Glomerular endothelial cell (primary cell): ENCODE measurements at places on chromosomes 11 and 22.

DNA sequence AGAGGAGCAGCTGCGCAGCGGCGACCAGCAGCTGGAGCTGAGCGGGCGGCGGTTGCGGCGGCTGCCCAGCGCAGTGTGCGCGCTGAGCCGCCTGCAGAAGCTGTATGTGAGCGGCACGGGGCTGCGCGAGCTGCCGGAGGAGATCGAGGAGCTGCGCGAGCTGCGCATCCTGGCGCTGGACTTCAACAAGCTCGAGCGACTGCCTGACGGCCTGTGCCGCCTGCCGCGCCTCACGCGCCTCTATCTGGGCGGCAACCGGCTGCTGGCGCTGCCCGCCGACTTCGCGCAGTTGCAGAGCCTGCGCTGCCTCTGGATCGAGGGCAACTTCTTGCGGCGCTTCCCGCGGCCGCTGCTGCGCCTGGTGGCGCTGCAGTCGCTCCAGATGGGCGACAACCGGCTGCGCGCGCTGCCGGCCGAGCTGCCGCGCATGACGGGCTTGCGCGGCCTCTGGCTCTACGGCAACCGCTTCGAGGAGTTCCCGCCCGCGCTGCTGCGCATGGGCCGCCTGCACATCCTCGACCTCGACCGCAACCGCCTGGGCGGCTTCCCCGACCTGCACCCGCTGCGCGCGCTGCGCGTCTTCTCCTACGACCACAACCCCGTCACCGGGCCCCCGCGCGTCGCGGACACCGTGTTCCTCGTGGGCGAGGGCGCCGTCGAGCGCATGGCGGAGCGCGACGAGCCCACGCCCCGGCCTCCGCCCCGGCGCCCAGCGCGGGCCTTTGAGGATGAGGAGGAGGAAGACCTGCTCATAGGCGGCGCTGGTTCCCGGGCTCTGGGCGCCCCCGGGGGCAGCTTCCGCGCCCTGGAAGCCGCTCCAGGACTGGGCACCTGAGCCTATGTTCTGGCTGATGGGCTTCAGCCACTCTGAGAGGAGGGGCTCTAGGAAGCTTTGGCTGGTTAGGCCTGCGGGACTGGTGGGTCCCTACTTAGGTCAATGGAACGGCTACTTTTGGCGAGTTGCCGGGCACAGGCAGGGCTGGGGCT, 787 bp downstream of the LRRC10B start:
- no peak for DNase-seq

DNA sequence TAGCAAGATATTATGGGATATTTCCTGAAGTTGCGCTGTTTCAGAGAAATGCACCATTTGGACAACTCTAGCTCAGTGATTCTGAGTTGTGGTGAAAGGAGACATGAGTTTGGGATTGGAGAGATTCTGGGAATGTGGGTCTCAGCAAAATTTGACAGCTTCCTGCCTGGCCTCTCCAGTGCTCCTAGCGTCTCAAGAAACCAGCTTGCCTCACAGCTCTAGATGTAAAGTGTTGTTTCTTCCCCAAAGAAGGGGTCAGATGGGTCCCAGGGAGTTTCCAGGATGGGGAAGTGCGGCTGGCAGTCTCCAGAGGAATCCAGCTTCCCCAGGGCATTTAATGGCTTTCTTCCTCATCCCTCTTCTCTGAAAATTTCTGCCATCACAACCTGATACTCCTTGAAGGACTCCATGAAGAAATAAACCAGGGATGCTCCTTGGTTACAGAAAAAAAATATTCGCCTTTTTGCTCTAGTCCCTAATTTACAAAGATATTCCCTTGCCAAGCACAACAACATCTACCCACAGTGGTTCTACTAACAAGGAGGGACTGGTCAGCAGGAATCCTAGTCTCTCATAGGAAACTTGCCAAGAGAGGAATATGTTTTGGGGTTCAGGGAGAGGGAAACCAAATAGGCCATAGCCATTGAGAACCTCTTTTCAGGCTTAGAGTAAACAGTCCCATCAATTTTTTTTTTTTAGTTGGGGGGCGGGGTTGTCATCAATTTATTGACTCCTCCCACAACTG, 185.4 kb upstream of the E2F8 start:
- DNase-seq, result no peak

GRCh38 chr11:20973940-20974559, 304.7 kb downstream of the NELL1 start:
- no peak for DNase-seq

DNA sequence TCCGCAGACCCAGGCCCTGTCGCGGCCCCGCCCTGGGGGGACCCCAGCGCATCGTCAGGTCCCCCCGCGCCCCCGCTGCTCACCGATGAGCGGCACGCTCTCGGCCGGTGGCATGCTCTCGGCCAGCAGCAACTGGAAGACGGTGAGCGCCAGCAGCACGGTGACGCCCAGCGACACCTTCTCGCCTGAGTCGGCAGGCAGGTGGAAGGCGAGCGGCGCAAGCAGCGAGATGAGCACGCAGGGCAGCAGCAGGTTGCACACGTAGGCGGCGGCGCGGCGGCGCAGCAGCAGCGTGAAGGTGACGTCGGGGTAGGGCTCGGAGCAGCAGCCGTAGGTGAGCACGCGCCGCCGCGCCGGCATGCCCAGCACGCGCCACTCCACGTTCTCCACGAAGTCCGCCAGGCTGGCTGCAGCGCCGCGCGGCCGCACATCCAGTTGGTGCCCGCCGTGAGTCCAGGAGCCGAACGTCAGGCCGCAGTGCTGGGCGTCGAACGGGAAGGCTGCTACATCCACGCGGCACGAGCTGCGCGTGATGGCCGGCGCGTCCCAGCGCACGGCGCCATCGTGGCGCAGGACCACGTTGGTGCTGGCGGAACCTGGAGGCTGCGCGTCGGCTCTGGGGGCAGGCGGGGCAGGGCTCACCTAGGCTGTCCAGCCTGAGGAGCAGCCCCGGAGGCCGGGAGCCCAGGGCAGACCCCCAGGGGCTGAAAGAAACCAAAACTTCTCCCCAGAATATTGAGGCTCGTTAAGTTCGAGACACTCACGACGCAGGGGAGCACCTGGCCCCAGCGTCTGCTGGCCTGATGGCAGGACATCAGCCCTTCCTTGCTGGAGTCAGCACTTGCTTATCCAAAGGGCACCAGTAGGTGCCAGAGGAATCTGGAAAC, 3.8 kb downstream of the CHRNA10 start:
- no peak for DNase-seq

DNA sequence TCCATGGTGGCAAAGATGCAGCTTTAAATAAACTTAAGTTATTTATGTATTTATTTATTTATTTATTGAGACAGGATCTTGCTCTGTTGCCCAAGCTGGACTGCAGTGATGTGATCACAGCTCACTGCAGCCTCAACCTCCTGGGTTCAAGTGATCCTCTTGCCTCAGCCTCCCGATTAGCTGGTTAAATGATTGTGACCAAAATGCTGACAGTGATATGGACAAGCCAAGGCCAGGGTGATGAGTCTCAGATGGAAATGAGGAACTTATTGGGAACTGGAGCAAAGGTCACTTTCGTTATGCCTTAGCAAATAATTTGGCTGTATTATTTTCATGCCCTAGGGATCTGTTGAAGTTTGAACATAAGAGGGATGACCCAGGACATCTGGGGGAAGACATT, 9.3 kb upstream of the LRP5 start:
- DNase-seq, result no peak
